NCI-H446 (cell line): ENCODE measurements at places on chromosomes 7 and 10.

- peak; percentile 6 for DNase-seq
Observed at GRCh38 chr10:60896033-60896432, 48.0 kb downstream of the RHOBTB1 start.

- peak; percentile 87 for DNase-seq
Observed at GRCh38 chr7:11170175-11170574, 196.5 kb downstream of the PHF14 start.

DNA sequence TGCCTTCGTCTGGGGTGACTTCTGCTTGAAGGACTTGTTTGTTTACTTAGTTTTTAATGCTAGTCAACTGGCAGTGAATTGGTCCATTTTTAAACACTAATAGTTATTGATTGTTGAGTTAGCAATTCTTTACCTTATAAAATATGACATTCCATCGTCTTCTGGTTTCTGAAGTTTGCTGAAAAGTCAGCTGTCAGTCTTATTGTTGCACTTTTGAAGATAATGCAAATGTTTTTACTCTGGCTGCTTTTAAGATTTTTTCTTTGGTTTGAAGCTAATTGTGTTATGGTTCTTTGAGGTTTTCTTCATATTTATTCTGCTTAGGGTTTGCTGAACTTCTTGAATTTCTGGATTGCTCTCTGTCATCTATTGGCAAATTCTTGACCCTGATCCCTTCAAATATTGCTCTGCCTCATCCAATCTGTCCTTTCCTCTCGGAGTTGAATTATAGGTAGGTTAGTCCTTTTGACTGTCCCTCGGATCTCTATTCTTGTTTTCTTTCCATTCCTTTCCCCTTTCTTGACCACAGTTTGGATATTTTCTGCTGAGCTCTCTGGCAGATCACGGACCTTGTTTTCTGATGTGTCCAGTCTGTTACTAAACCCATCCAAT, 24.2 kb downstream of the MGMT start:
- no peak for DNase-seq

GRCh38 chr10:110833941-110834628, 37.6 kb upstream of the PDCD4 start:
- no peak for DNase-seq

GRCh38 chr7:45092100-45092930, 3.5 kb upstream of the NACAD start:
- DNase-seq = no peak

GRCh38 chr7:76257973-76258372, 44.5 kb upstream of the HSPB1 start:
- DNase-seq = no peak

DNA sequence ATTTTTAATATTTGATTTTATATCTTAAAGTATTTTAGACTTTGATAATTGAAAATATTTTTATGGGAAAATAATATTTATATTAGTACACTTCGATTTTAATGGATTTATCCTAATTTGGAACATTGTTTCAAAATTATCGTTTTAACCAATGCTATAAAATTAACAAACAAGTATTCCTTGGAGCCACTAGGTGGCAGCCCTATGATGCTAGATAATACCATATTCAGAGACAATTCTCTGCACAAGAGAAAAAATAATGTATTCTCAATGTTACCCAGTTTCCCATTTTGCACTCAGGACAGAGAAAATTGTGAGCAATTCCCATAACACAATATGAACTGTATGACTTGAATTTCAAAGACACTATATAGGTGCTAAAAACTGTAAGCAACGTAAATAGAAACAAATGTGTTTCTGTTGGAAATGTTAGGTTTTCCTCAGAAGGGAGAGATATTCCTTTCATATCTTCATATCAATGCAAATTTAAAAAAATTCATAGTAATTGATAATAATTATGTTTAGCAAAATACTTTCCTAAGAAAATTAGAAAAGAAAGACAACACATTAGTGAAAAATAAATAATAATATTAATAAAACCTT, 237.8 kb downstream of the SEMA3E start:
- DNase-seq = no peak

GRCh38 chr7:52685333-52685732, 350.1 kb upstream of the POM121L12 start:
- no peak for DNase-seq

GRCh38 chr10:117441812-117442443, 66.7 kb upstream of the PDZD8 start:
- DNase-seq = no peak

- no peak for DNase-seq
Observed at GRCh38 chr10:67772894-67773511, 65.0 kb downstream of the DNAJC12 start.

DNA sequence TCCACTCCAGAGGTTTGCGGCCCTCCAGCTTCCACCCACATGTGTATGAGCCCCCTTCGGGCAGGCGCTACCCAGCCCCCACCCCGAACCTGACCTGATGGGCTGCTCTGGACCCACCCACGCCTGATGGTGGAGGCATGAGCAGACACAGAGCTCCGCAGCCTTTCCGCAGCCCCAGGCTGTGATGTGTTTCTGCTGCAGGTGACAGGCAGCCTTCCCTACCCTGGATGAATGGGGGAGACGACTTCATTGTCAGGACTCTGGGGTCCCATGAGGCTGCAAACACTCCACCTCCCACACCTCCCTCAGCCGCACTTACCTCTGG, 61.2 kb downstream of the OAT start:
- no peak for DNase-seq

DNA sequence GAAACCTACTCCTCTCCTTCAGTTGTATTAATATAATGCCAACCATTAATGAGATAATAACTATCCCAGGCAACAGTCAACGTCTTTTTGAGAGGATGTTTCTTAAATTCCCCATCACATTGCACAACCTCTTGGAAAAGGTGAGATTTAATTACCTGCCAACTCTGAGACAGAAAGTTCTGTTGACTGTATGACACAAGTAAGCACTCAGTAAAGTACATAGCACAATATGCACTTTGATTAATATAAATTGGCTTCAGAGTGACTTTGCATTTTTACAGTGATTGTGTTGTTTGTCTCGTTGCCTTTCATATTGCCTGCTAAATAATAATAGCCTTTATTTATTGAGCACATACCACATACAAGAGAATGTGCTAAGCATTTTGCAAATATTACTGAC, 46.7 kb downstream of the CAV1 start:
- no peak for DNase-seq

DNA sequence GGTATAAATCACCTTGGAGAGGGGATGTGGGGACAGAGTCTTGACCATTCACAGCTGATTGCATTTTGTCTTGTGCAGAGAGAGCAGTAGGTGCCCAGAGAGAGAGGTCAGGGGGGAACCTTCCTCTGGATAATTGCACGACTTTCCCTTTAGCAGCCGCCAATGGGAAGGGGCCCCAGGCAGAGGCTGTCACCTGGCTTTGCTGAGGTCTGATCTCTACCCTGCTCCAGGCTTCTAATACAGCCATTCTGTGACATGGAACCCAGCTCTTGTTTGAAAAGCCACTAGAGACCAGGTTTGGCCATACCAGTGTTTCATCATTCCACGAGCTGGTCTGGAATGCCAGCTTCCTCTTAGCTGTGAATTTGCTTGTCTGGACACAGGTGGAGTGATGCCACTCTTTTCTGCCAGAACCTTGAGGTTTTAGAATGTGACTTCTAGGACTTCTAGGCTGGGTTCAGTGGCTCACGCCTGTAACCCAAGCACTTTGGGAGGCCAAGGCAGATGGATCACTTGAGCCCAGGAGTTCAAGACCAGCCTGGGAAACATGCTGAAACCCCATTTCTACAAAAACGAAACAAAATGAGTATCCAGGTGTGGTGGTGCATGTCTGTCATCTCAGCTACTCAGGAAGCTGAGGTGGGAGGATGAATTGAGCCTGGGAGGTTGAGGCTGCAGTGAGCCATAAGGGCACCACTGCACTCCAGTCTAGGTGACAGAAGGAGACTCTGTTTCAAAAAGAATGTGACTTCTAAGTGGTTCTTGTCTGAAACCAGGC, 159.9 kb downstream of the CAMK1D start:
- DNase-seq = no peak

GRCh38 chr7:2761131-2761624, 73.2 kb downstream of the AMZ1 start:
- DNase-seq = no peak

GRCh38 chr7:116230191-116231005, 20.1 kb downstream of the TES start:
- DNase-seq = no peak

DNA sequence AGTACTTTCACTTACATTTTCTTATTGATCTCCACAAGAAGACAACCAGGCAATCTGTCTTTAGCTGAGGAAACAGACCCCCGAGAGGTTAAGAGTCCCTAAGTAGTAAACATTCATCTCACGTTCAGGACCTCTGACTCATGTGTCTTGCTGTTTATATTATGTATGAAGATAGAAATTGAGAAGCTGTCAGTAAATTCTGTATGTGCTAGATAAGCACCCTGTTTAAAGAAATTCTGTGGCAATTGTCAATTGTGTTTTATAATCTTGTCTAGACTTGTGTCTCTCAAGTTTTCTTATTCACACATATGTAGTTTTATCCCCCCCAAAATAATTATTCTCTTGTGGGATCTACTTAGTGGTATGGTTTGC, 14.5 kb downstream of the ADK start:
- no peak for DNase-seq

GRCh38 chr10:35331894-35332640, 4.2 kb upstream of the CCNY start:
- DNase-seq = no peak

GRCh38 chr7:70893422-70893821, 238.5 kb upstream of the GALNT17 start:
- DNase-seq = no peak

DNA sequence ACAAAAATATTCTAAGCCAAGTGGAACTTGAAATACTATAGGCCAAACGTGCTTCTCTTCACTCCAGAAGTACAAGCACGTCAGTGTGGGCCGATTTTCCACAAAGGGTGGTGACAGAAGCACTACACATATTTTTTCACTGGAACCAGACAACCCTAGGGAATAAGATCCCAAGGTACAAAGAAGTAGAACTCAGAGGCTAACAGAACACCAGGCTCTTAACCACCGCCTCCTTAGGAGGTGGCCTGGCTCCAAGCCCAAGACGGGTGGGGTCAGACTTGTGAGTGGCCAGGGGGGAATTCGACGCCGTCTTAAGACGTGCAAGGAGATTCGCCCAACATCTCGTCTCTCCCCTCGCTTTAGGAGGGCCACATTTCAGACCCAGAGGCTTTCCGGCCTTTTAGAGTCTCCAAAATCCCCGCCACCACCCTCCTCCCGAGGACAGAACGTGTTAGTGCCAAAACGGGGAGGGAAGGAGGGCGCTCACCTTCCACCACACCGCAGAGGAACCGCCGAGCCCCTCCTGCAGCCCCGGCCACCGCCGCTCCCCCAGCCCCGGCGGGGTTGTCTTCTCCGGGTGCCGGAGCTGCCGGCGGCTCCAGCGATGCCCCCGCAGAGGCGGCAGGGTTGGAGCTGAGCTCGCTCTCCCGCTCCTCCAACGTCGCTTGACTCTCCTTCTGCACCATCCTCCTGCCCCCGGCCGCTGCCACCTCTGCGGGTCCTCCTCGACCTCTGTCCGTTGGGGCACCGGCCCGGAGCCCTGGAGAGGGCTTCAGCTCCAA, 716 bp downstream of the OGA start:
- DNase-seq = no peak

- DNase-seq = no peak
Observed at GRCh38 chr10:89074120-89074519, 83.5 kb downstream of the FAS start.

- DNase-seq = peak; percentile 44
Observed at GRCh38 chr10:79246209-79246581, 101.1 kb upstream of the PPIF start.

DNA sequence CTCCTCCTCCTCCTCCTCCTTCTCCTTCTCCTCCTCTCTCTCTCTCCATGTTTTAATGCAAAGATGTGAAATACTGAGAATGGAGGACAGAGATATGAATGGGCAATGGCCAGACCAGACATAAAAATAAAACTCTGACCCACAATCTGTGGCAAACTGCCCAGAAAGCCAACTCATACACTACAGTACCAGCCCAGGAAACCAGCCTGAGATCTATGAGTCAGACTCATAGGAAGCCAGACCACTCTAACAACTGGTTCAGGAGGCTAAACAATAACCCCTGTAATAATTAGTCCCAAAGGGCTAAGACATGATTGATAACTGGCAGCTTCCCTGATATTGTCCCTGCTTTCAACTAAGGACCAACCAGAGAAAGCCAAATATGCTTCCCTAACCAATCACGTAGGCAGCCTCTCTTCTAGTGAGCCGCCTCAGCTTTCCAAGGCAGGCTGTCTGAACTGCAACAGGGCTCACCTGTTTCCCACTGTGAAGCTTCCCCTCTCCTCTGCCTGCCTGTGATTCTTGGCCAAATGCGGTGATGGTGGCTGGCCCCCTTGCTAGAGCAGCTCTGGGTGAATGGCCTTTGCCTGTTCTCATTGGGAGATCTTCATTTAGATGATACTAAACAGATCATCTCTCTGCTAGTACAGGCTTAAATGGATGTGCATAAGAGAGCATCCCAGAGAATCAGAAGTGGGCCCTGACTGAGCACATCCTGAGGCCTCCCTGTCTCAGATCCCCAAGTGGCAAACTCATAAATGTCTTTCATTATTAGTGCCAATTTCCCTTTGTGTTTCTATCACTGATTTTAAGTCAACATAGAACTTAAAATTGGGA, 817.6 kb downstream of the TNS3 start:
- DNase-seq = peak; percentile 68

DNA sequence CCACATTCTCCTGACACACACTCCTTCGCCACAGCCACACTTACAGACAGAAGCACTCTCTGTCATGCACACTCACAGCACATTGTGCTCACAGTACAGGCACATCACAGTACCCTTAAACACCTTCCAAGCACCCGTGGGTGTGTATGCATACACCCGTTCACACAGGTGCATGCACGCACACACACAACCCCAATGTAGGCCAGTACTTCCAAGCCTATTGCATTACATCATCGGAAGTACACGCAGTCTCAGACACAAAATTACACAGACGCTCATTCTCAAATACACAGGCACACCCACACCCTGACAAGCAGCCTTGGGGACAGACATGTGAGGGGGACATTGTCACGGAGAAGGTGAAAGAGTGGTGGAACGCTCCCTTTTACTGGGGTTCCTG, 11.1 kb downstream of the KAZALD1 start:
- no peak for DNase-seq

DNA sequence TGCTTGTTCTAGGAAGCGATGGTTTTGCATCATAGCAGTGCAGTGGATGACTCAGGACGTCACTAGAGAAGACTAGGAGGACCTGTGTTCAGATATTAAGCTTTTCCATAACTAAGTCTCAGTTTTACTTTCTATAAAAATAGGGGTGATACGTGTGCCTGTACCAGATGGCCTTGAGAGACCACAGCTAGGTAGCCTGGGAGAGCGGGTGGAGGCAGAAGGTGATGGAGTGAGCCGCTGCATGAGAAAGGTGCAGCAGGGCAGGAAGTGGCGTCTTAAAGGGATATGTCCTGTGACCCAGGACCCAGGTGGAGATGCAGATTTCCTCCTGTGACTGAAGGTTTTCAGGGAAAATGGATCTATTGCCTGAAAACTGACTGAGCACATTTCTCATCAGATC, 304.9 kb downstream of the CDC14C start:
- no peak for DNase-seq

- DNase-seq = no peak
Observed at GRCh38 chr7:24757353-24758275, at the start of gene GSDME. TSS of gene GSDME (minus strand) at chr7:24757464. CDS start at chr7:24749774, 7,690 bp downstream.
